Activated naive CD8-positive, alpha-beta T cell treated with anti-CD3 and anti-CD28 coated beads for 36 hours (primary cell): ENCODE measurements at places on chromosomes 4 and X. TPM values are rescaled to one million over a fixed set of nuclear protein-coding genes. Genes with fewer than 3 reads are reported as not detected.

- H3K4me1 ChIP-seq, result peaks cover 9% of the 10 kb centered on the region
- H3K36me3 ChIP-seq, result peaks cover 9% of the 10 kb centered on the region
- peak overlapping the region; percentile 86 for H3K27ac ChIP-seq
- H3K27me3 ChIP-seq, result no peaks in the 10 kb centered on the region
- peak overlapping the region; percentile 90 for H3K4me3 ChIP-seq
These were observed 447 bp downstream of the PDZD11 start for GRCh38 chrX:70289168-70289792.

DNA sequence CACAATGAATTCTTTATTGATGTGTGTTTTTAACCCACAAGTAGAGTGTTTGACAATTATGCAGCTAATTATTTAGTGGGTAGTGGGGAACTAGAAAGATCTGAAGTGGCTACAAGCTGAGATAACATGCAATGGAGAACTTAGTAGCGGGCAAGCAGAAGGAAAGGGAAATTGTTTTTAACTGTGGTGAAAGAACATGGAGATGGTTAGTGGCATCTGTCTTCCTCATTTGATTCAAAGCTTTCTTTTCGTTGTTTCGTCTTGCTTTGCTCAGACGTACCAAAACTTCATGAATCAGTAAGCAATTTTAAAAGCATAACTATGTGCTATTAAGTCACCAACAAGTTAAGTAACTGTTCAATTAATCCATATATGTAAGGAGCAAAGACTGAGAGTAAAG is 169.9 kb downstream of the BANK1 start:
- H3K27me3 ChIP-seq, result no peaks in the 10 kb centered on the region
- no peak overlapping the region for H3K27ac ChIP-seq
- no peaks in the 10 kb centered on the region for H3K36me3 ChIP-seq
- H3K4me1 ChIP-seq, result no peaks in the 10 kb centered on the region

GRCh38 chr4:127138586-127138985 is 494.2 kb upstream of the INTU start:
- H3K4me3 ChIP-seq, result no peak overlapping the region
- no peaks in the 10 kb centered on the region for H3K36me3 ChIP-seq
- no peak overlapping the region for H3K27ac ChIP-seq
- DNase-seq, result no peak

GLUD2 gene
- 0.21 TPM for total RNA-seq

PDZD4 gene
- 0.70 TPM for total RNA-seq

DNA sequence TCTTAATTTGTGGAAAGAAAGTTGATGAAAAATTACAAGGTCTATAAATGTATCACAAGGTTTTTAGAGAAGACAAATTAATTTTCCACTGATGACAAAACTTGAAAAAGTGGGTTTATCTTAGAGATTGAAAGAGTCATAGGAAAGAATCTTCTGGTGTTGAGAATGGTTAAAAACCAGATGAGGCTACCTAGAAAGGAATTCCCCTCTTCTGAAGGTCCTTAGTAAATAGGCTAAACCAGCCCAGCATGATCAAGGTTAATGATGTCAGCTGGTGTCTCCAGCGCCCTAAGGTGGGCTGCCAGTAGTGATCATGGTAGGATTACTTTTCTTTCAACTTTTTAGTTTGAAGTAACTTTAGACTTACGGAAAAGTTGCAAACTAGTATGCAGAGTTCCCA is 71.8 kb upstream of the PGRMC2 start:
- H3K27me3 ChIP-seq, result no peaks in the 10 kb centered on the region
- H3K36me3 ChIP-seq, result peaks cover 7% of the 10 kb centered on the region
- H3K4me3 ChIP-seq, result no peak overlapping the region
- peaks cover 3% of the 10 kb centered on the region for H3K4me1 ChIP-seq
- peak; percentile 4 for DNase-seq

CT45A9 gene
- not detected for total RNA-seq

KDR gene
- total RNA-seq, result 0.12 TPM

GRCh38 chrX:147978931-147979330 is 2.2 kb upstream of the FMR1NB start:
- no peaks in the 10 kb centered on the region for H3K27me3 ChIP-seq
- H3K36me3 ChIP-seq, result no peaks in the 10 kb centered on the region
- DNase-seq, result no peak

GRCh38 chr4:110472583-110473329 is 3.2 kb upstream of the ENPEP start:
- peaks cover 12% of the 10 kb centered on the region for H3K27me3 ChIP-seq
- no peaks in the 10 kb centered on the region for H3K4me1 ChIP-seq
- H3K4me3 ChIP-seq, result no peak overlapping the region

GRCh38 chrX:39507617-39508299 is 590.0 kb downstream of the BCOR start:
- no peak overlapping the region for H3K27ac ChIP-seq
- H3K4me1 ChIP-seq, result peaks cover 12% of the 10 kb centered on the region
- no peak overlapping the region for H3K4me3 ChIP-seq

GRCh38 chr4:7764466-7764865 is 175.2 kb downstream of the AFAP1 start:
- no peak for DNase-seq
- peaks cover 9% of the 10 kb centered on the region for H3K4me1 ChIP-seq
- no peak overlapping the region for H3K4me3 ChIP-seq
- no peaks in the 10 kb centered on the region for H3K36me3 ChIP-seq
- H3K27ac ChIP-seq, result no peak overlapping the region

- peak; percentile 90 for DNase-seq
- H3K27ac ChIP-seq, result peak within 1 kb of the TSS; percentile 89
- peak within 1 kb of the TSS; percentile 97 for H3K4me3 ChIP-seq
These were observed at the start of gene LCORL for GRCh38 chr4:18021720-18022571. Gene LCORL, minus strand, starts transcription at chr4:18021755. Its CDS starts 4 bp downstream, at chr4:18021751.

FAM3A gene
- total RNA-seq, result 27.3 TPM

DNA sequence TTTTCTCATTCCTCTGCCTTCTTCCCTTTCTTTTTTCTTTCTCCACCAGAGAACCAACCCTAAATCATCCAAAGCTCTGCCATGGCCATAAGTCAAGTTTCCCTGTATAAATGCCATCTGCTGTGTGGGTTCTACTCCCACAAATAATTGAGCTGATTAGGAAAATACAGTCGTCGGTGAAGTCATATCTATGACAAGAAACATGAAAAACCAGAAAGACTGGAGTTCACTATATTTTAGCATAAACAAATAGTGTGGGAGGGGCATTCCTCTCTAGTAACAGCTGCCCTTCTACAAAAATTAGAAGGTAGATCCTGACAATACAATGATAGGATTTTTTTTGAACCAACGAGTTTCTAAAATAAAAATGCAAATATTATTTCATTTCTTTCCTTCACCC is 48.8 kb downstream of the SPOCK3 start:
- H3K27me3 ChIP-seq, result no peaks in the 10 kb centered on the region
- no peaks in the 10 kb centered on the region for H3K4me1 ChIP-seq
- no peak for DNase-seq
- no peak overlapping the region for H3K27ac ChIP-seq
- H3K4me3 ChIP-seq, result no peak overlapping the region

TRAM1L1 gene
- not detected for total RNA-seq

CDX4 gene
- not detected for total RNA-seq

- peaks cover 8% of the 10 kb centered on the region for H3K36me3 ChIP-seq
- no peaks in the 10 kb centered on the region for H3K27me3 ChIP-seq
- DNase-seq, result no peak
- no peak overlapping the region for H3K4me3 ChIP-seq
- H3K27ac ChIP-seq, result no peak overlapping the region
- H3K4me1 ChIP-seq, result peaks cover 22% of the 10 kb centered on the region
These were observed 176.9 kb upstream of the SCML1 start for GRCh38 chrX:17560385-17560784.

- H3K27ac ChIP-seq, result no peak overlapping the region
- H3K4me3 ChIP-seq, result no peak overlapping the region
- no peak for DNase-seq
These were observed 18.3 kb downstream of the MAGED2 start for GRCh38 chrX:54825716-54826438.

- H3K27me3 ChIP-seq, result peaks cover 2% of the 10 kb centered on the region
- H3K4me3 ChIP-seq, result no peak overlapping the region
- DNase-seq, result no peak
- H3K4me1 ChIP-seq, result no peaks in the 10 kb centered on the region
These were observed 114.4 kb downstream of the WDFY3 start for GRCh38 chr4:84852081-84852480.

DNA sequence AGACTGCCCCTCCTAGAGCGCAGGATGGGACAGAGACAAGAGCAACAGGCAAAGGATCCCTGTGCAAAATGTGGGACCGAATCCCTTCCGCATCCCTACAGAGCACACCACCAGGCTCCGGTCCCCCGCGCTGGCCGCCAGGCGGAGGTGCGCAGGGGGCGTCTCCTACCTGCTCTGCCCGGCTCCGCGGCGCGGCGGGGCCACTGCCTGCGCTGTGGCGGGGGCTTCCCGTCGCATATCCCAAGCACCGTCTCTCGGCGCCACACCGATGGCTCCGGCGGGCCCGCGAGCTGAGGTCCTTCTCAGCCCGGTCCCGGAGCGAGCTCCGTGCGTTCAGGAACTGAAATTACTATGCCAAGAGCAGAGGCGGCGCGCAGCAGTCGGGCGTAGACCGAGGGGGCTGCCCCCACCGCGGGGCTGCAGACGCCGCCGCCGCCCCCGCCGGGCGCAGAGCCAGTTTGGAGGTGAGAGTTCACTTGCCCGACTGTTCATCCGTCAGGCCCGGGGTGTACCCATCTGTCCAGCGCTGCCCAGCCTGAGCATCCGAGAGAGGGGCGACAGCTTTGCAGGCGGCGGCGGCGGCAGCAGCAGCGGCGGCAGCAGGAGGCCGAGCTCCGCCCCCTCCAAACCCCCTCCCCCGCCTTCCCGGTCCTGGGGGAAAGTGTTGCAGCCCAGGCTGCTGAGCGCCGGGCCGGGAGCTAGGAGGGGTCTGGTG is at the start of gene GPRIN3:
Gene GPRIN3 (minus strand): TSS at position 355 of the 715 bp plus-strand sequence. CDS start 57,690 bp downstream, outside the sequence.
- H3K4me1 ChIP-seq, result peaks cover 49% of the 10 kb centered on the region
- peaks cover 19% of the 10 kb centered on the region for H3K36me3 ChIP-seq
- H3K27me3 ChIP-seq, result no peaks in the 10 kb centered on the region
- peak within 1 kb of the TSS; percentile 92 for H3K4me3 ChIP-seq
- DNase-seq, result peak; percentile 77
- peak within 1 kb of the TSS; percentile 73 for H3K27ac ChIP-seq

DNA sequence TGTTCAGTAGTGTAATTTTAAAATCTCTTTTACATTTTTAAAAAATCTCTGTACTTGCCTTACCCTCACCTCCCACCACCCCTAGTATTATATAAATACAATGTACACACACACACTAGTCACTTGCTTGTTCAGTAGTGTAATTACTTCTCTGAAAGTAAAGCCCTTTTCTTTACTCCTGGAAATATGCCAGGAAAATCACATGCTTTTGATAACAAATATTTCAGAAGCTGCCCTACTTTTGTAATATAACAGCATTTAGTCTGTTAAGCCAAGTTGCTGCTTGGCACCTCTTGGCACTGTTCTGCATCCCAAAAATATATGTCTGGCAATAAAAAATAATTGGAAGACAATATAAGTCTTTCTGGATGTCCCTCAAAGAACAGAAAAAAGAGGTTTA is 172.8 kb upstream of the APOOL start:
- no peak overlapping the region for H3K27ac ChIP-seq
- no peak overlapping the region for H3K4me3 ChIP-seq
- H3K27me3 ChIP-seq, result no peaks in the 10 kb centered on the region
- H3K4me1 ChIP-seq, result no peaks in the 10 kb centered on the region

DNA sequence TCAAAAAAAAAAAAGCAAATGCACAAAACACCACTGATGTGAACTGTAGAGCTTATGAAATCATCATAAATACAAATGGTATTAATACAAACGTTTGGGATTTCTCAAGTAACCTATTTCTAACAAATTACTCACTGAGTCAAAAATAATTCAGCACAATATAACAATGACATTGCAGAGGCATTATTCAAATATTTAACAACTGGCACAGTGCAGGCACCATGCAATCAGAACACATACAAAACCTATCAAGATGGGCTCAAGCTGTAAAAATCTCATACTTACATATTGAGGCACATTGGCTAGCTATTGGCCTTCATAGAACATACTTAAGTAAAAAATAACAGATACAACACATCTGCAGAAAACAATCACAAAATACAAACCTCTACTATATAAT is 81.1 kb downstream of the LRBA start:
- H3K4me3 ChIP-seq, result no peak overlapping the region
- no peak overlapping the region for H3K27ac ChIP-seq
- DNase-seq, result no peak
- no peaks in the 10 kb centered on the region for H3K27me3 ChIP-seq
- peaks cover 5% of the 10 kb centered on the region for H3K36me3 ChIP-seq

- H3K36me3 ChIP-seq, result peaks cover 61% of the 10 kb centered on the region
- peaks cover 73% of the 10 kb centered on the region for H3K4me1 ChIP-seq
- no peaks in the 10 kb centered on the region for H3K27me3 ChIP-seq
- H3K27ac ChIP-seq, result peak overlapping the region; percentile 88
- H3K4me3 ChIP-seq, result peak overlapping the region; percentile 12
- DNase-seq, result no peak
These were observed 32.7 kb downstream of the NFKB1 start for GRCh38 chr4:102533904-102534303.

CXorf49 gene
- total RNA-seq, result not detected

PLK4 gene
- total RNA-seq, result 44.7 TPM

DNA sequence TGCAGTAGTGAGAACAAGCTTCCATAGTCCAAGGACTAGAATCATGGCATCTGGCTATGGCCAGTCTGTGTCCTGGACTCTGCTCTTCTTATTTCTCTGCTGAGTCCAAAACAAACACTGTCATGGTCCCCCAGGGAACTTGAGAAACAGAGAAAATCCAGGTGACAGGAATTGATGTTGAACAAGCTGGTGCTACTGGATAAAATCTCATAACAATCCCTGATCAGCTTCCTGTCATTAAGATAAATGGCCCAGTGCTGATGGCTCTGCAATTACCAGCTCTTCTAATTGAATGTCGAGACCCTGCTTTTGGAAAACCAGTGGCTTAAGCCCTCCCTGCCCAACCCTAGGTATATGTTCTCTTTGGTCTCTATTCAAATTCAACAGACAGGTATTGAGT is 58.8 kb upstream of the ARHGAP36 start:
- H3K36me3 ChIP-seq, result no peaks in the 10 kb centered on the region
- peaks cover 5% of the 10 kb centered on the region for H3K4me1 ChIP-seq
- H3K27me3 ChIP-seq, result peaks cover 7% of the 10 kb centered on the region
- H3K4me3 ChIP-seq, result no peak overlapping the region
- no peak for DNase-seq

GRCh38 chr4:95409127-95409526 is 139.6 kb downstream of the UNC5C start:
- no peak overlapping the region for H3K4me3 ChIP-seq
- no peaks in the 10 kb centered on the region for H3K4me1 ChIP-seq
- H3K27me3 ChIP-seq, result no peaks in the 10 kb centered on the region
- no peak for DNase-seq
- H3K36me3 ChIP-seq, result no peaks in the 10 kb centered on the region

DNA sequence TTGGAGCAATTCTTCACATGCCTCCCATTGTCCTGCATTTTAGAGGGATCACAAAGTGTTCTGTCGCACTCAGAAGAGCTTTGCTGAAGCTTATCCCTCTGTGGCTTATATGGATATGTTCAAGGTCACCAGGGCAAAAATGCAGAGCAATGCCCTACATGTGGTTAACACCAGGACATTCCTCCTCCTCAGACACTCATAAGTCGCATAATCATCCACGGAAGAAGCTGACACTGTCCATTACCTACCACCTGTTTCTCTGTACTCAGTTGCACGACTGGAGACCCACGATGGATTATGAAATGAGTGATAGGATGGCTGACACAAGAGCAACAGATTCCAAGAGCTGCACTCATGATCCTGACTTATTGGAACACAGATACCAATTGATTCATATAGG is 68.7 kb upstream of the PRDX4 start:
- H3K27ac ChIP-seq, result no peak overlapping the region
- H3K27me3 ChIP-seq, result no peaks in the 10 kb centered on the region
- H3K4me3 ChIP-seq, result no peak overlapping the region
- no peak for DNase-seq
- no peaks in the 10 kb centered on the region for H3K36me3 ChIP-seq
- no peaks in the 10 kb centered on the region for H3K4me1 ChIP-seq

GRCh38 chr4:128854433-128854832 is 44.9 kb downstream of the JADE1 start:
- DNase-seq, result no peak
- peak overlapping the region; percentile 87 for H3K27ac ChIP-seq
- peaks cover 31% of the 10 kb centered on the region for H3K36me3 ChIP-seq
- peak overlapping the region; percentile 43 for H3K4me3 ChIP-seq
- H3K4me1 ChIP-seq, result peaks cover 29% of the 10 kb centered on the region
- no peaks in the 10 kb centered on the region for H3K27me3 ChIP-seq
